ENCODE measurements at places on chromosomes 1 and 21.

DNA sequence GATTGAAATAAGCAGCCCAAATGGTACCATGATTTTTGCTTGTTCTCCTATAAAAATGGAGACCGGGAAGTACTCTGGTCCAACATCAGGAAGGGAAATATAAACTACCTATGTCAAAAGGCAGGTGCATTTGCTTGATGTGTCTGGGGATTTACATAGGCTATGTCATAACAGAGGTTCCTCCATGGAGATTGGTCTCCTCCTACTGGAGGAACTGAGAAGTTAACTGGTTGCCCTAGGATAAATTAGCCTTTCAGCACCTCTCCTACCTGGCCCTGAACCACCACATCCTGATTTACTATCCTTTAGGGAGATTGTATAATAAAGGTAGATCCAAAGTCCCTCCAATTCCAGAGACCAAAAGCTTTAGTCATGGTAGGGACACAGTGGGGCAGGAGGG lies 1109.3 kb upstream of the B3GALT2 start:
- DNase-seq, result peak; percentile 74

DNA sequence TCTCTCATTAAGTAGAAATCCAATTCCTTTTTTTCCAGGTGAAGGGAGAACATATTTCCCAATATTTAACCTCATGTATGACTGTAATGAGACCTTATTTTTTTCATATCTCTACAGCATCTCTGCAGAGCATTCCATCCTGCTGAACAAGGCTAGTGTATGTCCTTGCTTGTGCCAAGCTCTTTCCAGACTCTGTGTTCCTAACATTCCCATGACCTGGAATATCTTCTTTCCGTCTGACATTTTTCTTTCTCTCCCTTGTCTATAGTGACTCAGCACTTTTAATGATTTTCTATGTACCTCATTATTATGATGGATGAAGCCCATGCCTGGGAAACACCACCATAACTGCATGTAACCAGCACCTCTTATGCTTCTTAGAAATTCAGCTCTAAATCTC lies 278.3 kb upstream of the NRIP1 start:
- DNase-seq, result no peak

GRCh38 chr1:72122099-72122880 lies 160.0 kb downstream of the NEGR1 start:
- DNase-seq, result no peak

DNA sequence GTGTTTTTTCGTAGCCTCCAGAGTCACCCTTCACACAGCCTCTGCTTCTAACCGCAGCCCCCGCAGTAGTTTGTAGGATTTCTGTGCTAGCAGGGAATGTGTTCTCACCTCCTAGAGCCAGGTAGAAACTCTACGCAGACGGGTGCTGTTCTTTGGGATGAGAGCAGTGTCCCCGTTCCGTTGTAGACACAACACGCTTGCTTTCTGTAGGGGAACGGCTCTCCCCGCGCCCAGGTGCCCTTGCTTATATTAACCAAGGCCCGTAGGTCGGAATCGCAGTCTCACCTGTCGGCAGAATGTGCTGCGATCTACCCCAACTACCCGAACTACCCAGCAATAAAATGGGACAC lies 111.8 kb upstream of the NBPF11 start:
- DNase-seq, result peak; percentile 25

DNA sequence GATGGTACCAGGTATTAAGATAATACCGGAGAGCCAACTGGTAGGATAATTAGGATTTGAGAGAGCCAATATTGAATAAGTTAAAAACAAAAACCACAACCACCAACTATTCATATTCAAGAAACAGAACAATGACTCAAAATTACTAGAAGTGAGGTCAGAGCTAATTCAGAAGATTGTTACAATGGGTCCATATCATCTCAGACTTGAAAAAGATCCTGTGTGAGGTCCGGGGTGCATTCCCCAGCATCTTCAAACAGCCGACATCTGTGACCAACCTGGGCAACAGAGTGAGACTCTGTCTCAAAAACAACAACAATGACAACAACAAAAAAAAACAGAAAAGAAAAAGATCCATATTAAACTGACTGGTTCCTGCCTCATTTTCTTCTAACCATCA lies 18.6 kb downstream of the AK2 start:
- DNase-seq, result no peak

GRCh38 chr1:218717575-218717974 lies 372.4 kb downstream of the TGFB2 start:
- DNase-seq, result no peak

GRCh38 chr21:31479714-31480113 lies 135.7 kb upstream of the TIAM1 start:
- DNase-seq, result no peak

- DNase-seq, result no peak
These were observed 201.1 kb upstream of the C1orf87 start for GRCh38 chr1:60274422-60275290.

DNA sequence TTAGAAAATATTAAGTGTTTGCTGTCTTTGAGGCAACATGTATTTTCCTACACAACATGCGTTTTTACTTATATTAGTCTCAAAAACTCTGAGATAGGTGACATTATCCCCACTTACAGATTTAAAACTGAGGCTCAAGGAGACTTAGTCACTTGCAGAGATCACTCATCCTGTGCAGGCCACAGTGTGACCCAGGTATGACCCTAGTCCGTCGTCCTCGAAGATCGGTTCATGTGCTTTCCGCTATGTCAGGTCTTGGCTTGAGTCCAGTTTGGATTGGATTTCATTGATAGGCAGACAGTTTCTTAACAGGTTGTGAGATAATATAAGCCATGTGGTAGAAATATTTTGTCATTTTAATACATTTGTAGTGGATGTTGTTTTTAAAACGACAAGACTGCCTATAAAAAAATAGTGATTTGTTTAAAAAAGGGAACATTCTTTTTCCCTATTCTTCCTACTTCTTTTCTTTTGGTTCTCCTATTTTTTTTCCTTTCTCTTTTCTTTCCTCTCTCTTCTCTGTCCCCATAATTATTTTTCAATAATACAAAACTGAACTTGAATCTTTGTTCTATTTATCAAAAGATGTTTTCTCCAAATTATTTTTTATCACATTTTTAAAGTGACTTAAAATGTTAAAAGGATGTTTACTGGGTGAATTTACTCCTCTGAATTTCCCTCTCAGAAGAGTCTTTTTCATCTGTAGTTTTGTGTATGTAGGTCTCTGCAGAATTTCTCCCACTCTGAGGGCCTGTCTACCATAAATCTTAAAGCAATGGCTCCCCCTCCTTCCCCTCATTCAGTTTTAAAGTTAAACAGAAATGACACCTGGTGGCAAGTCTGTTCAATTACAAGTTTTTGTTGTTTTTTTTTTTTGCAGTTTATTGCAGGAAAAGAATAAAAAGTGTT lies 81.8 kb downstream of the PHTF1 start:
- peak; percentile 51 for DNase-seq

DNA sequence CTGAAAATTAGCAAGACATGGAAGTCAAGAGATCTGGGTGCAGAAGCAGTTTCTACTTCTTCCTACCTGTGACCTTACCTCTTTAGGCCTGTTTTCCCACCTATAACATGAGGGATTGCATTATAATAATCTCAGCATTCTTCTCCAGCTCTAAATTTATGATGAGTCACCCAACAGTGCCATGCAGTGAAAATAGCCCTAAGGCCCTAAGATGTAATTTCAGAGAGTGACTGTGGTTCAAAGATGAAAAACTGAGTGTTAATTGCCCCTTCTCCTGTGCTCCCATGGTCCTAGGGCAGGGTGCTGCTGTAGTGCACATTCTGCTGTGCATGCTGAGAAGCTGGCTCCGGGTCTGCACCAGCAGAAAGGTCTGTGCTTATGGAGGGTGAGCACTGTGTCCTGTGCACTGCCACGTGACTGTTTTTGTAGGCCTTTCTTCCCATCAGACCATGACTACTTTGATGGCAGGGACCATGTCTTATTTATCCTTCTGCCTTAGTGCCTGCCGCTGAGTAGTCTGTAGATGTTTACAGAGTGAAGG lies 29.7 kb downstream of the JUN start:
- no peak for DNase-seq

GRCh38 chr21:21216047-21216446 lies 217.8 kb downstream of the NCAM2 start:
- no peak for DNase-seq

DNA sequence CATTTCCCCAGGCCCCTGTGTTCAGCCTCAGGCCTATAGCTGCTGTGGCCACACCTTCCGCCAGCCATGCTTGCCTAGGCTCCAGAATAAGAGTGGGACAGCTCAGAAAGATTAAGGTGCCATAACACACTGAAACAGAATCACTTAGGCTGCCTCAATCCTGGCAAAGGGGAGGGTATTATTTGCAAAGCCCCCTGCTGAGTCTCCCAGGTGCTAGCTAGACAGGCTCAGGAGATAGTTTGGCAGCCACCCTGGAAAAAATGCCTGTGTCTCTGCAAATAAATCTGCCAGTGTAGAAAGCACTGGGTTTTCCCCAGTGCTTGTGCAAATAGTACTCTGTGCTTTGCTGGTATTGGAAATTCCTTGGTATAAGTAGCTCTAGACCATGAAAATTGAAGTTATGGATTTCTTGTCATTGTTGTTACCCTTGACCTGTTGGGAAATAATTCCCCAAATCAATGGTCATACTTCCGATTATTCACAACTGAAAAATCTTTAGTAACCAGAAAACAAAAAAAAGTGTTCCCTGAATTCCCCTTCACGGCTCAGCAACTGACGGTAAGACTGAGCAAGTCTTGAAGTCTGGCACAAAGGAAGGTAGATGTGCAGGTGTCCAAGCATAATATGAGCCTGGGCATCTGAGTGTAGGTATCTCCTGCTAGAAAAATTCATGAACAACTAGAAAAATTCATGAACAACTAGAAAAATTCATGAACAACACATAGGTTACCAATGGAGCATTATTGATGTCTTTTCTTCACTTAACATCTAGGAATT lies 56.9 kb downstream of the PROX1 start:
- DNase-seq, result no peak

DNA sequence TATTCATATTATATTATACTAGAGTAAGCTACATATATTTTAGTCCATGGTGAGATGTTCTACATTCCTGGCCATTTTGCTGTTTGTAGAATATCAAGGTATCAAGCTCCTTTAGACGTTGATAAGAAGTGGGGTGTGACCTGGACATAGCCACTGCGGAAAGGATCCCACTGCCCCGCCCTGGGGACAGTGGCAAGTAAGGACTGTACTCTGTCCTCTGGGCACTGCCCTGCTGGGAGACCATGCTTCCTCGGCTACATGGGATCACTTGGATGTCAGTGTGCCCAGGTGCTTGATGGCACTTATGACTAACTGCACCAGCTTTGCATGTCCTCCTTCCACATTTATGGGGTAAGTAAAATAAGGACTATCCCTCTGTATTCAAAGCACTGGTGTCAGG lies 46.3 kb upstream of the NTPCR start:
- no peak for DNase-seq

- DNase-seq, result peak; percentile 45
These were observed 3.9 kb upstream of the PRKCZ start for GRCh38 chr1:2046174-2046917.

- peak; percentile 34 for DNase-seq
These were observed 844 bp downstream of the ZMYM6 start for GRCh38 chr1:35030756-35031446.

GRCh38 chr21:45366931-45367401 lies 38.0 kb upstream of the COL18A1 start:
- no peak for DNase-seq

- no peak for DNase-seq
These were observed 60.5 kb upstream of the GJB5 start for GRCh38 chr1:34694383-34694782.

GRCh38 chr1:82268826-82269225 lies 468.1 kb downstream of the ADGRL2 start:
- no peak for DNase-seq

- DNase-seq, result no peak
These were observed 2.7 kb downstream of the CSRP1 start for GRCh38 chr1:201504179-201504631.

DNA sequence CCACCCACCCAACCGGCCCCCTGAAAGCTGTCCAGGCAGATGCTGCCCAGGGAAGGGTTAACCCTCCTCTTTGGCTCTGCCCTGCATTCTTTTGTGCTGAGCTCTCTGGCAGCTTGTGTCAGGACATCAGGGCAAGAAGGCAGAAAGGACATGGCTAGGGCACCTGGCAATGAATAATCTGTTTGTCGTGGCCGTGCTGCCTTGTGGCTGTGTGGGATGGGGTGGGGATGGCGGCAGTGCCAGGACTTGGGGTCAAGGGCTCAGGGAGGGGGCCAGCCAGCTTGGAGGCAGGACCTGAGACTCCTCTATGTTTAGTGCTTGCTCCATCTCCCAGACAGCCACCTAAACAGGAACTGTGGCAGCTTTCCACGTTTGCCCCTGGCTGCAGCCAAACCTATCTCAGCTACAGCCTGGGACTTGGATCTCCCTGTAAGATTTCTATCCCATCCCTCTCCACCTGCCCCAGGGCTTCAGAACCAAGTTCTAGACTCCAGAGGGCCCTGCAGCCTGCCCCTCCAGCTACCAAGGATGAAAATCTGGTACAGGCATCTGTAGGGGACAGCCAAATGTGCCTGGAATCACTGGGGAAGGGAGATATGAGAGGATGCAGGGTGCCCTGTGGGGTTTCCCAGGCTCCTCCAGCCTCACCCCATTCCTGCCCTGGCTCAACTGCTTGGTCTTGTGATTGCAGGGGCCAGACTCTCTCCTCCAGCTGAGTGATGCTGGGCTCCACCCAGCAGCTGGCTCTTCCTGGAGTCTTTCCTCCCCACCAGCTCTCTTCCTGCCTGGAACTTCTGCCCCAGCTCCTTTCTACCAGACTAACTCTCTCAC lies 9.6 kb upstream of the GPR37L1 start:
- DNase-seq, result no peak

- no peak for DNase-seq
These were observed 36.6 kb downstream of the NRIP1 start for GRCh38 chr21:15028186-15028585.

DNA sequence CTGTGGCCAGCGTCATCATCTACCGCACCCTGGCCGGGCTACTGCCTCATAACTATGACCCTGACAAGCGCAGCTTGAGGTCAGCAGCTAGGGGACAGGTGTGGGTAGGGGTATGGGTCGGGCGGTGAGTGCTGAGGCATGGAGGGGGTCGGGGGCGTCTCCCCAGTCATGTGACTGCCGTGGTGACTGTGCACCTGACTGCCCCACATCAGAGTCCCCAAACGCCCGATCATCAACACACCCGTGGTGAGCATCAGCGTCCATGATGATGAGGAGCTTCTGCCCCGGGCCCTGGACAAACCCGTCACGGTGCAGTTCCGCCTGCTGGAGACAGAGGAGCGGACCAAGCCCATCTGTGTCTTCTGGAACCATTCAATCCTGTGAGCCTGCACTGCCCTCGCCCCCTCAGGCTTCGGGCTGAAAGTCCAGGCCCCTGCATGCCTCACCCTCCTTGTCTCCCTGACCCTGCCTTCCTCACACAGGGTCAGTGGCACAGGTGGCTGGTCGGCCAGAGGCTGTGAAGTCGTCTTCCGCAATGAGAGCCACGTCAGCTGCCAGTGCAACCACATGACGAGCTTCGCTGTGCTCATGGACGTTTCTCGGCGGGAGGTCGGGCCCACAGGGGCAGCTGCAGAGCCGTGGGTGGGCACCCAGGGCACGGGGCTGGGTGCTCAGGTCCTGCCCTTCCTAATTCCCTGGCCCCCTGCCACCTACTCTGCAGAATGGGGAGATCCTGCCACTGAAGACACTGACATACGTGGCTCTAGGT lies 13.5 kb downstream of the PSRC1 start:
- DNase-seq, result no peak

GRCh38 chr21:32613436-32614043 lies 1.4 kb upstream of the CFAP298 start:
- DNase-seq, result peak; percentile 2

GRCh38 chr1:16717336-16718098 lies 22.8 kb upstream of the RNU1-4 start:
- DNase-seq, result no peak

GRCh38 chr1:202165267-202165941 lies 5.0 kb upstream of the PTPN7 start:
- peak; percentile 12 for DNase-seq

- no peak for DNase-seq
These were observed 33.7 kb downstream of the GNB1 start for GRCh38 chr1:1857096-1857703.
